ENCODE measurements at places on chromosomes 5 and 9. TPM values are rescaled to one million over a fixed set of nuclear protein-coding genes. Genes with fewer than 3 reads are reported as not detected.
A peak's percentile ranks its signal among the peaks of the same experiment; 100 is the strongest.

DNA sequence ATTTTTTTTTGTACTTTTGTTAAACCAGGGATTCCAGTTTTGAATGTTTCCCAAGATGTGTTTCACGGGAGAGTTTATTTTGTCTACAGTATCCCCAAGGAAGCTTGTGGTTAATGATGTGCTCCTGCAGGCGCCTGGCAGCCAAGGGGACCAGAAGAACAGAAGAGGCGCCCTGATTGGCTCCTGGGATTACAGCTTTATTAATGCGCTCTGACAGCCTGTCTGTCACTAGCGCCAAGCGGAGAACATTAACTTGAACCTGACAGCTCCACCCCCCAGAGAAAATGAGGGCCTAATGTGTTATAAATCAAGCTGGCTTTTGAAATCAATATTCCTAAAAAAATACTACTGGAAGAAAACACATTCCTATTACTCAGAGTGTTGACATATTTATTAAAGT lies 5.0 kb upstream of the FBXL7 start:
- H3K27me3 ChIP-seq, result peaks cover 3% of the 10 kb centered on the region
- DNase-seq, result no peak
- H3K4me1 ChIP-seq, result no peaks in the 10 kb centered on the region
- H3K27ac ChIP-seq, result no peak overlapping the region

- H3K36me3 ChIP-seq, result peaks cover 19% of the 10 kb centered on the region
- H3K27ac ChIP-seq, result no peak overlapping the region
- no peaks in the 10 kb centered on the region for H3K27me3 ChIP-seq
- DNase-seq, result no peak
- H3K4me1 ChIP-seq, result no peaks in the 10 kb centered on the region
- H3K4me3 ChIP-seq, result no peak overlapping the region
Observed at GRCh38 chr5:146290318-146290717, 48.3 kb upstream of the POU4F3 start.

- no peaks in the 10 kb centered on the region for H3K4me1 ChIP-seq
- peaks cover 22% of the 10 kb centered on the region for H3K27me3 ChIP-seq
- H3K4me3 ChIP-seq, result no peak overlapping the region
- no peaks in the 10 kb centered on the region for H3K36me3 ChIP-seq
- no peak overlapping the region for H3K27ac ChIP-seq
Observed at GRCh38 chr5:143806579-143806978, 5.4 kb upstream of the HMHB1 start.

DNA sequence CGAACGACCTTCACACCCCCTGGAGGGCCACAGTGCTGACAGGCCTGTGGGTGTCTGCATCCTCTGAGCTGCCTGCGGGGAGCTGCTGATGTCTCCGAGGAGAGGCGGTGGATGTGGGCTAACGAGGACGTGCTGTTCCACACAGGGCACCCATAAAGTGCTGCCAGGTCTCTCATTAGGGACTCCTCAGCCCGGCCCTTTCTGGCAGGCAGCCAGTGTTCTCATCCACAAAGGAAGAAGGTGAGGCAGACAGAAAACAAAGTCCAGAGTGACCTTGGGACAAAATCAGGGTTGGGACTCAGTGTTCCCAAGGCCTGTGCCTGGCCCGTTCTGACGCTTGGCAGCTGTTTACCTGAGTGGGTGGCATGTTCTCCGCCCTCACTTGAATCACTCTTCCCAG lies 29.3 kb downstream of the CARTPT start:
- H3K27me3 ChIP-seq, result no peaks in the 10 kb centered on the region
- no peak overlapping the region for H3K27ac ChIP-seq
- H3K36me3 ChIP-seq, result no peaks in the 10 kb centered on the region
- H3K4me1 ChIP-seq, result no peaks in the 10 kb centered on the region
- H3K4me3 ChIP-seq, result no peak overlapping the region

DNA sequence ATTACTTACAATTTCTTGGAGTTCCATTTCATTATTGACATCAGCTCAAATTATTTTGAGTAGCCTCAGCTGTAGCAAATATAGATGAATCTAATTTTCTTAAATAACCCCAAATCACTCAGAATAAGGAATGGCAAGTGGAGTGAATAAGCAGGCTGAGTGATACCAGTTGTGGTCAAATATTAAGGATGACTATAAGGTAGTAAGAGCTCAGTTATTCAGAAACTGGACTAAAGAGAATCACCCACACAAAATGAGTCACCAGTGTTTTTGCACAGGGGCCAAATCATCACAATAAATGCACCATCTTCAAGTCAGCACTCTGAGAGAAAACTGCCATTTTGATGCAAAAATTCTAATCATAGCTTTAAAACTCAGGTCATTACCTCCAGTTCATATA lies 128.9 kb upstream of the TARS1 start:
- no peaks in the 10 kb centered on the region for H3K4me1 ChIP-seq
- no peaks in the 10 kb centered on the region for H3K36me3 ChIP-seq
- H3K4me3 ChIP-seq, result no peak overlapping the region

DNA sequence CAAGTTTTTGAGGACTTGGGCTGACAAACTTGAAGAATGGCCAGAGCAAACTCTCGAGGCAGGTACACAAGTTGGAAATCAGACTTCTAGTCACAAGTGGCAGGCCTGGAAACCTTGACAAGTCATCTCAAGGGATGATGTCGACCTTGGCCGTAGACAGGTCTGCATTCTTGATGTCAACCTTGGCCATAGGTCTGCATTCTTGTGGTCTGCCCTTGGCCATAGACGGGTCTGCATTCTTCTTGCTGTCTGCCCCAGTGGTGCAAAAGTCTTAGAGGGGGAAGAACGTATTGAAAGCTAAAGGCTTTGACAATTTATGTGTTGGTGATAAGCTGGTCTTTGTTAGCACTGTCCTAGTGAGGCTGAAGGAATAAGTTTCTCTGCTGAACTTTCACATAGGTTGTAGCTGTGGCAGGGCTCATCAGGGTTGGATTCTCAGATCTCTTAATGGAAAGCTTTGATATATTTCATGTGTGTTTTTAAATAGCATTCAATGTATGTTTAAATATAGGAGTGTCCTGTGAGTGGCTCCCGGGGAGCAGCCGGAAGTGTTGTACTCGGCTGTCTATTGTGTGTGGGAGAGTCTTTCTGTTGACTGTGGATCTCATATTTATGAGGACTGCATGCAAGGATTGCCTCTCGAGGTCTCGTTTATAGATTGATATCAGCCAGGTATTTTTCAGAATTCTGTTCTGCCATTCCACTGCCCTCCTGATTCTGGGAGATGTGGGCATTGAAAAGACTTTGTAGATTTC lies 27.0 kb downstream of the SUB1 start:
- H3K4me3 ChIP-seq, result peak overlapping the region; percentile 2
- peaks cover 9% of the 10 kb centered on the region for H3K4me1 ChIP-seq
- H3K27ac ChIP-seq, result peak overlapping the region; percentile 9
- H3K36me3 ChIP-seq, result no peaks in the 10 kb centered on the region
- peak; percentile 76 for DNase-seq

Gene TMEM203
- total RNA-seq, result 41.8 TPM

DNA sequence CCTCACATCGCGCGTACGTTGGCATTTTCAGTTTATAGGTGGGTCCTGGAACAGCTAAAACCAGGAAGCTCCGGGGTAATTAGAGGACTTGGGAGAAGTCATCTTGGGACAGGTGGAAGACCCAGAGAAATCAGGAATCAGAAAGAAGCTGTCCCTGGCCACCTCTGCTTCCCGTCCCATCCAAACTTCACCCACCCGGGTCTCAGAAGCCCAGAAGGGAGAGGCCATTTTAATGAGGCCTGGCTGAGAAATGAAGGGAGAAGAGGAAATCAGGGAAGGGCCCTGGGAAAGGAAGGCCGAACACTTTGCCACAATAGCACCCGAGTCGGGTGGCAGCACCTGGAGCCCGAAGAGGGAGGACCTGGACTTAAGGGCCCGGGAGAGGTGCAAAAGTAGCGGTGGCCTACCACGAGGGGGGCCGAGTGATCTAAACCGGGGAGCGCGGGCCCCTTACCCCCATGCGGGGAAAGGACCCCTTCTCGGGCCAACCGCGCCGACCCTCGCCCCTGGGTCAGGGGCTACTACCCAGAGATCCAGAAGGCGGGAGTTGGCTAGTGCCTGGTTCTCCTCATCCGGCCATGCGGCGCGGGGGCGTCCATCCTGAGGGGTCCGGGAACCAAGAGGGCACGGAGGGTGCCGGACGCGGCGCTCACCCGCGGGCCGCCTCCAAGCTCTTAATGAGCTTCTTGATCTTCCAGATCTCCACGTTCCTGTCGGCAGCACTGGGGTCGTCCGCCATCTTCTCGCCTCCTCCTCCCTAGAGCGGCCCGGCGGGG lies 668 bp downstream of the ETF1 start:
- peak overlapping the region; percentile 99 for H3K27ac ChIP-seq
- H3K4me1 ChIP-seq, result peaks cover 28% of the 10 kb centered on the region
- peak overlapping the region; percentile 87 for H3K4me3 ChIP-seq

- H3K27ac ChIP-seq, result no peak overlapping the region
- no peak overlapping the region for H3K4me3 ChIP-seq
- H3K27me3 ChIP-seq, result no peaks in the 10 kb centered on the region
Observed at GRCh38 chr5:167947306-167947705, 344.1 kb upstream of the WWC1 start.

GRCh38 chr5:160242145-160242544 lies 12.8 kb downstream of the FABP6 start:
- no peaks in the 10 kb centered on the region for H3K36me3 ChIP-seq
- H3K27ac ChIP-seq, result no peak overlapping the region
- DNase-seq, result no peak
- no peaks in the 10 kb centered on the region for H3K4me1 ChIP-seq

DNA sequence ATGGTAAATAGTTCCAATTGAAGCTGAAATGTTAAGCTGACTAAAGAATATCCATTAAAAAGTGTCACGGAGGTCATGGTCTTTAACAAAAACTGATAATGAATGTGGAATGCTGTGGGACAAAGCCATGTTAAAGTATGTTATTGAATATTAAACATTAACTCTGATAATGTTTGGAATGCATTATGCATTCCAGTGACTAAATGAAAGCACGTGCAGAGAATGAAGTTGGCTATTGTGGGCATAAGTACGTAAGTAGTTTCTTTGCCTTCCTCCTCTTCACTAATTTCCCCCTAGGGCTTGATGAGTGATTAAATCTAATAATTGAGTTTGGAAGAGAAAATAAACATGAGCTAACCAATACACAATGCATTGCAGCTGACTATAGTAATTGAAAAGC lies 640.4 kb upstream of the CDH10 start:
- H3K36me3 ChIP-seq, result no peaks in the 10 kb centered on the region
- DNase-seq, result no peak
- no peak overlapping the region for H3K4me3 ChIP-seq

Gene FYB1
- not detected for total RNA-seq

Gene BNIP1
- total RNA-seq, result 14.7 TPM

DNA sequence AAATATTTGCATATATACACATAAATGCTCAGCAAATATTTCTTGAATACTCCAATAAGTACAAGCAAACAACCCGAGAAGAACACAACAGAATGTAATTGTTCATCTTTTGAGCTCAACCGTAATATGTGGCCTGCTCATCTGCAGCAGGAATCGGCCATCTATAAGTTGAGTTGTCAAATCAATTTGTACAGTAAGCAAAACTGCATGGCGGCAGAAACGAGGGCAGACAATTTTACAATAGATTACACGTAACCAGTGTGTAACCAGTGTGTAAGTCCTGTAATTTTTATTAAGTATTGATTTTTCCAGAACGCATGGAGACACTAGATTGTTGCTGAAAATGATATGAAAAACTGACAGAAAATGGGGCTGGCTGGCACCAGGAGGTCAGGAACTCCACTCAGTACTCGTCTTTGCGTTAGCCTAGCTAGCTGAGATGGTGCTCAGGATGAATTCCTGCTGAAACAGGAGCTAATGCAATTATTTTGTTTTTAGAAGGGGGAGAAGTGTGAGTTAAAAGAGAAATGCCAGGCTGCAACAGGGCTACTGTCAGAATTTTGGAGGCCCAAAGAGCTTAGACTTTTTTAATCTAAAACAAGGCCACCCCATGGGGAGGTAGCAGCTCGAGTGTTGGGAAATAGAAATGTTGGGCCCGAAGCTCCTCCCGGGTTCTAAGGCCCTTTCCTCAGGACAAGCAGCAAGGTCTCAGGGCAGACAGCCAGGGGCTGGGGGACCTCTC lies 682 bp downstream of the DHX29 start:
- H3K36me3 ChIP-seq, result peaks cover 3% of the 10 kb centered on the region
- H3K4me1 ChIP-seq, result peaks cover 15% of the 10 kb centered on the region
- H3K27ac ChIP-seq, result peak overlapping the region; percentile 97
- H3K27me3 ChIP-seq, result no peaks in the 10 kb centered on the region
- peak overlapping the region; percentile 75 for H3K4me3 ChIP-seq

Gene SLC27A6
- not detected for total RNA-seq

GRCh38 chr5:142639455-142639854 lies 46.4 kb downstream of the FGF1 start:
- no peaks in the 10 kb centered on the region for H3K36me3 ChIP-seq
- peaks cover 26% of the 10 kb centered on the region for H3K4me1 ChIP-seq
- H3K27ac ChIP-seq, result no peak overlapping the region
- DNase-seq, result no peak

Gene HDAC3
- total RNA-seq, result 109 TPM

DNA sequence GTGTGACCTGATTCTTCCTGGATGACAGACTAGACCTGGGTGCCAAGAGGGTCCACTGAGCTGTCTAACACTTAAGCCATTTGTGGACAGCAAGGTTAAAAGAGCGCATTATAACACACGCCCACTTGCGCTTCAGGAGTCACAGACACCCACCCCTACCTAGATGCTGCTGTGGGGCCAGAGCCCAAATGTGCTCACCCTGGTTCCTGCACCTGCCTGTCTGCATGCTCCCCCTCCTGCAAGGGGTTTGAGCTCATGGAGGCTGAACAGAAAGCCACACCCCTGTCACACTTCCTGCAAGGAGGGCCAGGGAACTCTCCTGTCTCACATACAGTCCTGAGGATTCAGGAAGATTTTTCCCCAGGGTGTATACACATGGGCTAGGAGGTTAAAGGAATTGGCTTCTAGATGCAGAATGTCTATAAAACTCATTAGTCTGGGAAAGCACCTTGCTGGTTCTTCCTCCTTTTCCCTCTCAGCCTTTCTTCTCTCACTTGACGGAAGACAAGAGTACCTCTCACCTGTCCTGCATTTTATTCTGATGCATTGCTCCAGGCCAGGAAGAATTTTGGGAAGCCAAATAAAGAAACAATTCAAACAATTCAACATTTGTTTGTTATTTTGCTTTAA lies 87.4 kb upstream of the LHFPL2 start:
- H3K27me3 ChIP-seq, result no peaks in the 10 kb centered on the region
- H3K27ac ChIP-seq, result no peak overlapping the region
- H3K4me1 ChIP-seq, result no peaks in the 10 kb centered on the region
- H3K4me3 ChIP-seq, result no peak overlapping the region
- H3K36me3 ChIP-seq, result no peaks in the 10 kb centered on the region

Gene STC2
- total RNA-seq, result 21.4 TPM

- no peaks in the 10 kb centered on the region for H3K4me1 ChIP-seq
- no peak overlapping the region for H3K4me3 ChIP-seq
- no peak overlapping the region for H3K27ac ChIP-seq
- no peaks in the 10 kb centered on the region for H3K36me3 ChIP-seq
- DNase-seq, result no peak
- H3K27me3 ChIP-seq, result no peaks in the 10 kb centered on the region
Observed at GRCh38 chr5:115766608-115767007, 49.9 kb downstream of the CDO1 start.

GRCh38 chr9:108197899-108198298 lies 657.9 kb downstream of the ACTL7B start:
- no peak overlapping the region for H3K27ac ChIP-seq
- no peaks in the 10 kb centered on the region for H3K36me3 ChIP-seq
- H3K4me1 ChIP-seq, result no peaks in the 10 kb centered on the region
